ENCODE measurements at places on chromosomes 7 and 10. TPM values are rescaled to one million over a fixed set of nuclear protein-coding genes. Genes with fewer than 3 reads are reported as not detected.

DNA sequence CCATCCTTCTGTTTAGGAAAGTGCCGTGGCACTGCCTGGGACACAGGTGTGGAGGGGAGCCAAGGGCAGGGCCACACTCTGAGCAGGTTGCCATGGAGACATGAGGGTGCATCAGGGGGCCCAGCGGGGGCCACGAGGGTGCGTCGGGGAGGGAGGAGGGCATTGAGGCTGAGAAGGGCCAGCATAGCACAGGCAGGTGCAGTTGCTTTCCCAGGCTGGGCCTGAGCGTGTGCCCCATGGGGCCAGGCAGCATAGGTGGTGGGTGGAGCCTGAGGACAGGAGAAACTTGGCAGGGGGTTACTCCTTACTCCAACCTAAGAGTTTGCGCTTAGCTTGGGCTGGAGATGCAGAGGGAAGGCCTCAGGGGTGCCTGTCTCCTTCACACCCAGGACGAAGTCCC is 15.2 kb downstream of the YKT6 start:
- no peak for DNase-seq

GRCh38 chr7:157116762-157117161 is 22.0 kb upstream of the UBE3C start:
- no peak for DNase-seq

GRCh38 chr10:78906734-78907390 is 161.9 kb upstream of the ZMIZ1 start:
- no peak for DNase-seq

- DNase-seq = no peak
Observed at GRCh38 chr7:154679379-154680053, 323.4 kb downstream of the PAXIP1 start.

- DNase-seq = no peak
Observed at GRCh38 chr7:8063706-8064297, 95.2 kb downstream of the GLCCI1 start.

GRCh38 chr10:102407425-102408130 is 11.0 kb downstream of the PSD start:
- no peak for DNase-seq

GRCh38 chr10:112713411-112713810 is 236.6 kb upstream of the TCF7L2 start:
- DNase-seq = no peak

DNA sequence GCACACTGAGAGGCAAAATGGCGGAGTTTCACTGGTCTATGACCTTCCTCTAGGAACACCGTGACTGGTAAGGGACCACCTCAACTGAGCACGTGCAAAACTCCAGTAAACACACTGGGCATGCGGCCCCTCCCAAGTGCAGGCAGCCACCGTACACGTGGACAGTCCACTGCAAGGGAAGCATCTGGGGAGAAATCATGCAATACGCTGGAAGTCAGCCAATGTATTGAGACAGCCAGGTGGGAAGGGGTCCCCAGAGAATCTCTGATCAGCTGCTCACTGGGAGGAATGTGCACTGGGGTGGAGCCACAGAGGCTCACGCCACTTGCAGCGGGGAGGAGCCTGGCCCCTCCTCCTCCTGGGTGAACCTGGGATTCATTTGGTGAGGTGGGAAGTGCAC is 49.3 kb downstream of the CFAP46 start:
- no peak for DNase-seq

GRCh38 chr10:18830277-18830676 is 171.0 kb downstream of the ARL5B start:
- DNase-seq = no peak

DNA sequence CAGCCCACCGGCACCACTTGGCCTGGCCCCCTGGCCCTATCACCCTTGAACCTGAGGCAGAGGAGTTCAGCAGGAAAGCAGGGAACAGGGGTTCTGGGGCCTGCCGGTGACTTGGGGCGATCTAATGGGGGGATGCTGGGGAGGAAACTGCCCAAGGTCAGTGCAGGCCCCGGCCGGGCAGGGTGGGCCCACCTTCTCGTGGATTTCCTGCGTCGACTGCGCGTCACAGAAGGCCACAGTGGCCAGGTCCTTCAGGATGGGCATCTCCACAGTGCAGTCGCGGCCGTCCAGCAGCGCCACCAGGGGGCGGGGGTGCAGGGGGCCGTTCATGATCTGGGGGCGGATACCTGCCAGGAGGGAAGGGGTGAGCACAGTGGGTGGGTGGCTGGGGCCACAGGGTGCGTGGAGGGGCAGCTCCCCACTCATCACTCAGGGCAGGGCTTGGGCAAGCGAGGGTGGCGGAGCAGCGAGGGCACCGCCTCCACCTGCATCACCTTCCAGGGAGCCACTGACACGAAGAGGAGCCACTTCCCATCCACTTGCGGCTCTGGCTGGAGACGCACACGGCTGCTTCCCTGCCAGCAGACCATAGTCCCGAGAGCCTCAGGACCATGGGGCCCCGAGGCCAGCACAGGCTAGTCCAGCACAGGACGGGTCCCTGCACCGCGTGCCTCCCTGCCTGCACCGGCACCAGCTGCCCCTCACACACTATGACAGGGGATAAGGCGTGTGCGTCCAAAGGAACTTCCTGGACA is 61.4 kb downstream of the ZRANB1 start:
- no peak for DNase-seq

DNA sequence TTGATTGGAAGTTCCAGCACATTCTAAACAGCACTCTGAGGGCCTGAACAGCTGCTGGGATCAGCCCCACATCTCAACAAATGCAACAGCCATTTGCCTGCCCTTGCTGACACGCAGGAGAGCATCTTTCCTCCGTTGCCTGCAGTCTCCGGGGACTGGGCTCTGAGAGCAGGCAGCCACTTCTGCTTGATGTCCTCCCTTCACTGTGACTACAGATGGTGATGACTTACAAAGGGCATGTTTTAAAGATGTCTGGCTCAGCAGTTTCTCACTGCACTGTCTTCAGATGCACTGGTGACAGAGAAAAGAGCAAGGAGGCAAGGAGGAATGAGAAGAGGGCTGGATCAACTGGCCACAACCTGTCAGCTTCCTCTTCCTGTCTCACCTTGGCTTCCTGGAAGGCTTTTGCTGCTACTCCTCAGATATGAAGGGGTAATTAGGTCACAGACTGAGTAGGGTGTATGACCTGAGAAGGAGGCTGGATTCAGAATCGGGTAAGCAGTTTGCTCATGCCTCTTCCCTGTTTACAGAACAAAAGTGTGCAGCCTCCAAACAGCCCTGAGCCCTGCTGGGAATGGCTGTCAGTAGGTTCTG is 143.5 kb upstream of the GHITM start:
- DNase-seq = no peak

- DNase-seq = no peak
Observed at GRCh38 chr7:134300988-134301387, 15.7 kb downstream of the SLC35B4 start.

- no peak for DNase-seq
Observed at GRCh38 chr10:59843748-59844147, 62.6 kb downstream of the CCDC6 start.

- peak; percentile 66 for DNase-seq
Observed at GRCh38 chr10:11145495-11145855, 127.8 kb downstream of the CELF2 start.

GRCh38 chr7:102317231-102318059 is 30.8 kb downstream of the SH2B2 start:
- no peak for DNase-seq

DNA sequence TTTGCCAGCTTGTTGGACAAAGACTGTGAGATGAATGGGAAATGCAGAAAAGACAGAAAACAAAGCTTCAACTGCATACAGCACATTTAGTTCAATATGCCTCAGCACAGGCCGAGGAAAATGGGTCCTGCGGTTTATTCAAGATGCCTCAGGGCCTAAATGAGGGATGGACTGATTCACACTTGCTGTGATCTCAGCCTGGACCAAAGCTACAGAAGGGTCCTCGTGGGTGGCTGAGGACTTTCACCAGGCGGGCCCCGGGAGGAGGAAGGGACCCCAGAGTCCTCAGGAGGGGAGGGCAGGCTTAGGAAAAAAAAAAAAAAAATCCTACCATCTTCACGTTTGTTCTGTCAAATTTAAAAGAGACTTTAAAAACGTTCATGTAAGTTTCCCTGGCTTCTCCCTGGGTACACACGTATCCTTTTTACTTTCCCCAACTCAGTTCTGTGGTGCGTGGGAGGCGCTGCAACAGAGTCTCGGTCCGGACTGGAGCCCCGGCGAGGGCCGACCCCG is 624 bp upstream of the ZNF783 start:
- DNase-seq = peak; percentile 16

DNA sequence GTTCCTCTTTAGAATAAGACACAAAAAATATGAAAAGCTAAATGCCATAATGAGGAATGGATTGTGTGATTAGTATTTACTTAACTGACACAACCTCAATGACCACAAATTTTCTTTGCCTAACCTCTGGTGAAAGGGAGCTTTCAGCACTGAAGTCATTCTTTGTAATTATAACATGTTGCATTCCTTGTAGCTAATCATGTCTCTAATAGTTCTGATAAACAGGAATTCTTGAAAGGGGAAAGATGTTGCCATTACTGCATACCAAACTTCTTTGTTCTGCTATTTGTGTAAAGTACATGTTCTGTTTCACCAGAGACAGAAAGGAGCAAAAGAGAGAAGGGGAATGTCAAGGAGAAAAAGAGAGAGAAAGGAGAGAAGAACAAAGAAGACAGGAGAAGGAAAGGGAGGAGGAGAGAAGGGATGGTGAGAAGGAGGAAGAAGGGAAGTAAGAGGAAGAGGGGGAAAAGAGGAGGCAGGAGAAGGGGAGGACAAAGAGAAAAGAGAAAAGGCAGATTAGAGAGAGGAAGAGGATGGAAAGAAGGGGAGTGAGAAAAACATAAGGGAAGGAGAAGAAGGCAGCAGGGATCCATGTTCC is 120.9 kb downstream of the SEMA3D start:
- no peak for DNase-seq

GRCh38 chr10:74167443-74167842 is 16.4 kb downstream of the ADK start:
- no peak for DNase-seq

DNA sequence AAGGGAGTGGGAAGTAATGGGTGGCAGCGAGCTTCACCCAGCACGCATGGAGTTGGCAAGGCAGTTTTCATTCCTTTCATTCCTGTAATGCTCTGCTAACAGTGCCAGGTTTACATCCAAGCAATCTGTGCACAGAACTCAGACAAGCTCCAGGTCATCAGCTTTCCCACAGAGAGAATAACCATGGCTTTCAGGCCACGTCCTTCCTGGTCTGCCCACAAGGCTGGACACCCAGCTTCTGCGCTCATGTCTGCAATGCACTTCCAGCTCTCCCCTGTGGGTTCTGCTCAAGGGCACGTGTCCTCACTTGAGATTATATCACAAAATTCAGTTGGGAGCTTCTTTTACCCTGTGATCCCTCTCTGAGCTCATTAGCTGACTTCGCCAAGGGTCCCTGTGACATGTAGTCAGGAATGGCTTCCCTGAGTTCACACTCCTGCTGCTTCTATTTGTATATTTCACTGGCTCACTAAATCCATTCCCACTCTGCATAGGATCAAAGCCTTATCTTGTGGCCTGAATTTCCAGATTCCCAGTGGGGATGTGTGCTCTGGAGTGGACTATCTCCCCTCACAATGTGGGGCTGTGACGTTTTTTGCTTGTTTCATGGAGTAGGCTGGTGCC is 18.6 kb downstream of the AKR1C2 start:
- DNase-seq = no peak

- DNase-seq = no peak
Observed at GRCh38 chr7:33710608-33711007, 194.7 kb upstream of the BMPER start.

GRCh38 chr7:145269418-145270161 is 433.7 kb upstream of the TPK1 start:
- DNase-seq = no peak

- no peak for DNase-seq
Observed at GRCh38 chr10:78291722-78292121, 258.1 kb downstream of the RPS24 start.

GRCh38 chr10:10627414-10627813 is 390.3 kb upstream of the CELF2 start:
- no peak for DNase-seq

DNA sequence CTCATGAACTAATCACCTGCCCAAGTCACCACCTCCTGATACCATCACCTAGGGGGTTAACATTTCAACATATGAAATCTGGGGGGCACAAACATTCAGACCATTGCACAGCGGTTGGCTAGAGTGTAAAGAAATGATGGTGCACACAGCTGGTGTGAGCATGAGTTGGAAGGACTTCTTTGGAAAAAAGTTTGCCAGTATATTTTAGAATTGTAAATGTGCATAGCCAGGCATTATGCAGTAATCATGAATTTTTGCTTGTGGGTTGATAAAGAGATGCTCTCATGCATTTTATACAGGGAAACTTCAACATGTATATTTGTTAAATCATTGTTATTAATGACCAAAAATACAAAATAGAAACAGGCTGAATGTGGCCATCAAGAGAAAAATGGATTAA is 100.0 kb downstream of the VWC2 start:
- DNase-seq = no peak

DNA sequence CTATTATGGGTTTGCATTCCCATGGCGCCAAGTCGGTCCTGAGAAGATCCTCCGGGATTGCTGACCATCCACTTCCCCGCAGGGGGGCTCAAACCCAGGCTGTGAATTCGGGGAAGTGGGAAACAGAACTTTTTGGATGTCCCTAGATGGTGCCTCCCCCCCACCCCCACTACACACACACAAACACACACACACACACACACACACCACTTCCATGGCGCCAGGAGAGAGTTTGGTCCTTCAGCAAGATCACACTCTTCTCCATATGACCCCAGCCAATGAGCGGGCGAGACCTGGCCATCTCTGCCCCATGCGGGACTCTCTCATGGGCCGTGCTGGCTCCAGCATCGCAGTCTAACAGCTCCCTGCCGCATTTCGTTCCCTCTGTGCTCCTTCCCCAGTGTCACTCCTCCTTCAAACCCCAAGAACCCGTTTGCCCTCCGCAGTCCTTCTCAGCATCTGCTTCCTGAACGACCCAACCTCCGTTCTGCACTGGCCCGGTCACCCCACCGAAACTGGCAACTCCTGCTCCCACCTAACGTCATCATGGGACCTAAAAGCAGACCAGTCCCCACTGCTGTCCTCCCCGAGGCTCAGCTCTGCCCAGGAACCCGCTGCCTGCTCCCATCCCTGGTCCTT is 32.1 kb upstream of the TNRC18 start:
- peak; percentile 82 for DNase-seq

Gene ADAM12
- total RNA-seq = under 0.01 TPM

Gene CALCR
- not detected for total RNA-seq

Gene GOLGA7B
- under 0.01 TPM for total RNA-seq

Gene LRRC4
- 0.54 TPM for total RNA-seq

Gene COL1A2
- not detected for total RNA-seq

Gene PDZD7
- 1.3 TPM for total RNA-seq

Gene ZNF425
- total RNA-seq = 3.0 TPM

Gene AUTS2
- 14.8 TPM for total RNA-seq

Gene MRLN
- not detected for total RNA-seq

Gene ACSL5
- 27.5 TPM for total RNA-seq

Gene ZNF485
- total RNA-seq = 6.7 TPM

Gene C7orf33
- not detected for total RNA-seq

Gene SFTPD
- not detected for total RNA-seq

Data from hematopoietic multipotent progenitor cell (in vitro differentiated cells).